ENCODE measurements at places on chromosomes 4 and X.

DNA sequence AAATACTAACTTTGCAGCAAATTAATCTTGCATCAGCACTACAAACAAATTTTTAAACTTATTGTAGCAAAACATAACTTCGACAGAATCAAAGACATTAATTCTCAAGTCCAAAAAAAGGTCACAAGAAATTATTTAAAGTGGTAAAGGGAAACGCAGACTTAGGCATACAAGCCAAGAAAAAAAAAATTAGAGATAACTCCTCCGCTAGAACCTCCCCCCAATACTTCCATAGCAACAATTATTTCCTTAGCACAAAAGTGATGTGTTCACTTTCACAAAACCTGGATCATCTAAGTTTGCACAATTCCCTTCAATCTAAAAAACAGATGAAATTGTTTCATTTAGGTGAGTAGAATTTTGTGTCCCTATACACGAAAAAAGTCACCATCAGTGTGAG is 1.1 kb downstream of the LRBA start:
- no peak for DNase-seq

DNA sequence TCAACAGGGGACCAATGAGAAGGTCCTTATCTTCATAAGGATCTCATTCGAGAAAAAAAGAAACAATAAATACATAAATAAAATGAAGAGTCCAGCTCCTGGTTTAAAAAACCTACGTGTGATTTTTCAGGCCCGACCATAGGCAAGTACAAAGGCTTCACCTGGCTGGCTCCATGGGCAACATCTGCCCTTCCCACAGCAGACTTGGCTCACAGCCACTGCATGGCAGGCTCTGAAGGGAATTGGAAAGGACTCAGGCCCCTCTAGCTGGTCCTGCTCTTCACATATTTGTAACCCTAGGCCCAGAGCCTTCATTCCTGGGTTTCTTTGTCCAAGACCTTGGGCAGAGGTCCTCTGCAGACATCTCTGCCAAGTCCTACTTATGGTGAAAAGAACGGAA is 228.1 kb downstream of the QDPR start:
- no peak for DNase-seq

DNA sequence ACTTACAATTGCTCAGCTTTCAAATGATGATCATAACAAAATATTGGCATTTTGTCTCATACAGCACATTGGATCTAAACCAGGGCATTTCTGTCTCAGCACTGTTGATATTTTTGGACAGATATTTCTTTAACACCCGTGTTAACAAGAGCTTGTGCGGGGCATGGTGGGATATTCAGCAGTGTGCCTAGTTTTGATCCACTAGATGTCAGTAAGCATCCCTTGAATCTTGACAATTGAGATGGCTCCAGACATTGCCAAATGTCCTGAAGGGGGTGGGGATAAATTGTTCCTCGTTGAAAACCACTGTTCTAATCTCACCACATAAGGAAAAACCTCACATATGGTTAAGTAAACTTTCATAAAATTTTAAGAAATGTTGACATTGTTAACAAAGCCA is 806.3 kb downstream of the STIM2 start:
- no peak for DNase-seq

DNA sequence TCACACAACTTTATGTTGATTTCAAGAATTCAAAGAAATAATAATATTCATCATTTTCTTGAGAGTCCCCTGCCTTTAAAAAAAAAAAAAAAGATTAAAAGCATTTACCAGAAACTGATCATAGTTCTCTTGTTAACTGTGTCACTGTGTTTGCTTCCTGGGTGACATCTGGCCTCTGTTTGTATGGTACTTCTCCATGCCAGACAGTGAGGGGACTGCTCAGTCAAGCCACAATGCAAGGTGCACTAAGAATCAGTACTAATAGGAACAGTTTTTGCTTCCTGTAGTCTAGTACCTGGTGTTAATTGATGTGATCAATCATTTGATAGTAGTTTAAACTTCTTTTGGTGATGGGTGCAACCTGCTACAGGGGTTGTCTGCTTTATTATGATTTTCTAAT is 77.5 kb downstream of the PHOX2B start:
- DNase-seq = no peak

DNA sequence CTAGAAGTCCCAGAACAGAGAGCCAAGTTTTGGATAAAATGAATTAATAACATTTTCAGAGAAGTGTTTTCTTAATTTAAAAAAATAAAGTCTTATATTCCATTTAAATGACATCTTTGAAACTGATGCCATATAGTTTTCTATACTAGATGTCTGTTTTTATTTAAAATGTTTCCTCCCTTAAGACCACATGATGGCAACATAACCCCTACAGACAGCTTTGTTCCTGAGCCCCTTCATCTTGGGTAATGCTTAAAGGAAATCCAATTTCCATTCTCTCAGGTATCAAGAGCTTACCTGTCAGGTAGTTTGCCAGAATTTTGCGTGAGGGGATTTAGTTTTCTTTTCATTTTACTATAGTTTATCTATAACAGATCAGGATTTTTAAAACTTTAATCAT is 181.4 kb upstream of the UGT8 start:
- DNase-seq = no peak

- no peak for DNase-seq
Measured at GRCh38 chr4:126123611-126124325, 809.0 kb downstream of the FAT4 start.

DNA sequence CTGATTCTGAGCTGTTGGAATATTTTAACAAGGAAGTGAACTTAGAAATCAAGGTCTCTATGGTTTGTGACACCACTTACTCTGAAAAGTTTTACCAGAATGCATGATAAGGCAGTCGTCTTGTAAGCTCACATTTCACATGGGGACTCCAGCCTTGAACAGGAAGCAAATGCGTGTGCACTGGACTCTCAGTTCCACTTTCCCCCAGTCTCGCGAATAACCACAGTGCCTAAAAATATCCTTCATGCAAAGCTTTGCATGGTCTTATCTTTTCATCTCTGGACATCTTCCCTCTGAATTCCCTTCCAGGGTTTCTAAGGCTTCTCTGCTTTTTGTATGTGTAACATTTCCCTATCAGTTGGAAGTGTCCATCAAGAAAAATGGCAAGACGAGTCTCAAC is 581.8 kb downstream of the NLGN4X start:
- no peak for DNase-seq
